Adrenal gland (tissue), 19 donors: ENCODE measurements at places on chromosomes 12 and 14. TPM values are rescaled to one million over a fixed set of nuclear protein-coding genes. Genes with fewer than 3 reads are reported as not detected.

Gene CLEC4A
- polyA plus RNA-seq = 2.1 TPM

Gene CREBL2
- 50.4 TPM for polyA plus RNA-seq

Gene TPPP2
- 0.44 TPM for polyA plus RNA-seq

Gene SERPINA9
- polyA plus RNA-seq = not detected

Gene SRRM4
- polyA plus RNA-seq = 1.1 TPM

Gene KRT79
- polyA plus RNA-seq = 0.24 TPM

Gene NR4A1
- 282 TPM for polyA plus RNA-seq

Gene RILPL1
- 38.3 TPM for polyA plus RNA-seq

Gene B4GALNT1
- polyA plus RNA-seq = 1.3 TPM

Gene SYCP3
- 0.37 TPM for polyA plus RNA-seq

Gene SPX
- 0.33 TPM for polyA plus RNA-seq

Gene CCDC184
- polyA plus RNA-seq = 5.7 TPM

Gene C1QL4
- polyA plus RNA-seq = not detected

Gene KCNC2
- polyA plus RNA-seq = not detected

Gene TMEM119
- polyA plus RNA-seq = 3.1 TPM

Gene RTL1
- polyA plus RNA-seq = 2.6 TPM

Gene TRMT61A
- polyA plus RNA-seq = 26.0 TPM

Gene TAS2R31
- polyA plus RNA-seq = 0.24 TPM

Gene AQP2
- polyA plus RNA-seq = 81.0 TPM

Gene GPR65
- 1.4 TPM for polyA plus RNA-seq

Gene HEBP1
- polyA plus RNA-seq = 53.3 TPM

Gene SSTR1
- polyA plus RNA-seq = 0.08 TPM

Gene PLEKHG7
- polyA plus RNA-seq = not detected

Gene POTEM
- polyA plus RNA-seq = not detected

Gene KCNH3
- polyA plus RNA-seq = 0.07 TPM

Gene LTBR
- polyA plus RNA-seq = 165 TPM

Gene FAM234B
- 4.6 TPM for polyA plus RNA-seq

Gene IL31
- not detected for polyA plus RNA-seq

Gene CDKN1B
- 18.2 TPM for polyA plus RNA-seq

Gene KRT74
- not detected for polyA plus RNA-seq

Gene KLRC1
- polyA plus RNA-seq = 0.20 TPM

Gene DIO2
- polyA plus RNA-seq = 0.77 TPM

Gene RNASE13
- not detected for polyA plus RNA-seq

Gene HOXC10
- polyA plus RNA-seq = 0.72 TPM

Gene NTN4
- polyA plus RNA-seq = 17.2 TPM

Gene KLRC3
- polyA plus RNA-seq = 0.26 TPM

Gene ZNF664
- polyA plus RNA-seq = 19.6 TPM

Gene PTHLH
- not detected for polyA plus RNA-seq

Gene PARP11
- 4.5 TPM for polyA plus RNA-seq

Gene GLIPR1L1
- not detected for polyA plus RNA-seq

Gene NEUROD4
- polyA plus RNA-seq = 0.17 TPM

Gene ADAMTS20
- polyA plus RNA-seq = not detected

Gene CLEC6A
- polyA plus RNA-seq = not detected

Gene FOXG1
- 0.07 TPM for polyA plus RNA-seq

Gene RFLNA
- polyA plus RNA-seq = 1.9 TPM

Gene CLEC2B
- polyA plus RNA-seq = 17.7 TPM

Gene KRT6C
- polyA plus RNA-seq = not detected

Gene ITPK1
- 31.9 TPM for polyA plus RNA-seq

Gene KLHDC2
- polyA plus RNA-seq = 43.4 TPM

Gene INHBE
- not detected for polyA plus RNA-seq

Gene FITM1
- polyA plus RNA-seq = 4.6 TPM

Gene TAS2R42
- not detected for polyA plus RNA-seq

Gene RHNO1
- polyA plus RNA-seq = 29.0 TPM
